Spinal cord (tissue), 10 donors: ENCODE measurements at places on chromosomes 2 and 18. TPM values are rescaled to one million over a fixed set of nuclear protein-coding genes. Genes with fewer than 3 reads are reported as not detected.

IL36A gene
- total RNA-seq = not detected

CABYR gene
- total RNA-seq = 18.2 TPM

DNA sequence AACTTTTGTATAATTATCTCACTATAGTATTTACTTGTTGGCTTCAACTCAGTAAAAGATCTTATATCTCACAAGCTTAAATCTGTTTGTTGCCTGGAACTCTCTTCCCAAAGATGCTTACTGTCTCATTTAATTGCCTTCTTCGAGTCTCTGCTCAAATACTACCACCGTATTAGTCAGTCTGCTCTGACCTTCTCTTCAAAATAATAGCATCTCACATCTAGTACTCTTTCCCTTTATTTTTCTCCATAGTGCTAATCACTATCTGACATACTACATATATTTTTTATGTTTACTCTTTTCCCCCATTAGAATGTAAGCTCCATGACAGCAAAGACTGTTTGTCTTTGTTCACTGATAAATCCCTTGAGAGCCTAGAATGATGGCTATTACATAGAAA lies 10.6 kb upstream of the MPP4 start:
- H3K36me3 ChIP-seq = peaks cover 22% of the 10 kb centered on the region
- no peaks in the 10 kb centered on the region for H3K27me3 ChIP-seq
- no peak for DNase-seq

GRCh38 chr2:232900811-232901735 lies 31.0 kb downstream of the SNORC start:
- H3K27me3 ChIP-seq = peaks cover 3% of the 10 kb centered on the region
- H3K27ac ChIP-seq = no peak overlapping the region
- H3K36me3 ChIP-seq = peaks cover 16% of the 10 kb centered on the region
- DNase-seq = no peak
- no peak overlapping the region for H3K4me3 ChIP-seq

GRCh38 chr2:136135921-136136906 lies 18.3 kb upstream of the CXCR4 start:
- no peaks in the 10 kb centered on the region for H3K27me3 ChIP-seq
- no peak for DNase-seq
- no peaks in the 10 kb centered on the region for H3K36me3 ChIP-seq
- H3K4me1 ChIP-seq = peaks cover 7% of the 10 kb centered on the region
- no peak overlapping the region for H3K27ac ChIP-seq

DNA sequence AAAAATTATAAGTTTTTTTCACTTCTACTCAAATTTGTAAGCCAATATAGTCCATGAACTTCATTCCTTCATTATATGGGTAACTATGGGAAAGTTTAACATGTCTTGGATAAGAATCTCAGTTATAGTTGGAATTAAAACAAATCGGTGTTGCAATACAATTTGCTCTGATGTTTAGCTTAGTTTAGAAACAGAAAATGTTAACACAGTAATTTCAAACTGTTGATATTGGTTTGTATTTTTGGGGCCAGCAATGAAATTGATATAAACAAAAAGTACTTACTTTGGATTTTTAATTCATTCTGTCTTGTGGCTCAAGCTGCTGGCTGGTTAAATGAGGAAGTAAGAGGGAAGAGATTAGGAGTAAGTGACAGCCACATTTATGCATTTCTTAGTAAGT lies 368.5 kb upstream of the NT5C1B start:
- no peaks in the 10 kb centered on the region for H3K4me1 ChIP-seq
- H3K4me3 ChIP-seq = no peak overlapping the region
- no peak for DNase-seq
- no peaks in the 10 kb centered on the region for H3K36me3 ChIP-seq
- no peak overlapping the region for H3K27ac ChIP-seq

DNA sequence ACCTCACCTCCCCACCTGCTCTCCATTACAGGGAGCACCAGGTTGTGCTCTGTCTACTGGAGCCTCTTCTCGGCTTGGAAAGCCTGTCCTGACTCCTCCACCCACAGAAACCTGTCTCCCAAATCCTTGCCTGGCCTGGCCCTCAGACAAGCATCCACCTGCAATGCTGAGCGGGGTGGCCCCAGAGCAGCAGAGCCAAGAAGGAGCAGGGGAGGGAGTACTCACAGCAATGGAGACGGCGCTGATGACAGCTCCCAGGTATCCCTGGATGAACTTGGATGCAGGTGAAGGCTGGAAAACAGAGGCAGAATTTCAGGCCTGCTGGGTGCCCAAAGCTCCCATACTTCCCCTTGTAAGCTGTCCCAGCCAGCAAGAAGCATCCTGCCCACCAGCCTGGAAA lies 72.8 kb downstream of the SFXN5 start:
- H3K36me3 ChIP-seq = peaks cover 43% of the 10 kb centered on the region
- H3K27ac ChIP-seq = no peak overlapping the region
- H3K27me3 ChIP-seq = no peaks in the 10 kb centered on the region
- H3K4me1 ChIP-seq = peaks cover 5% of the 10 kb centered on the region

DNA sequence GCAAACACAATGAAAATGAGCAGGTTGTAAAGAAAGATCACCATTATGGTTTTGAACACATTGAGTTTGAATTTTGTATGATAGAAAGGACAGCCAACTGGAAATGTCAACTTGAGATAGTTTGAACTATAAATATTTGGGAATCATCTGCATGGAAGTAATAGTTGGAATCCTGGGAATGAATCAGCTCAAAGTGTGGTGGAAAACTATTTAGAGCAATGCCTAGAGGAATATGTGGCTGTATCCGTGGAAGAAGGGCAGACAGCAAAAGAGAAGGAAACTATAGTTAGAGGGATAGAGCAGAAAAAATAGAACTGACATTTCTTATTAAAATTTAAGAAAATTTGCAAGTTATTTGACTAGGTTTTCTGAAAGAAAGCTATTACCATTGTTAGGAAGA lies 112.5 kb upstream of the OTX1 start:
- no peaks in the 10 kb centered on the region for H3K4me1 ChIP-seq
- no peak for DNase-seq
- H3K36me3 ChIP-seq = no peaks in the 10 kb centered on the region
- no peaks in the 10 kb centered on the region for H3K27me3 ChIP-seq
- no peak overlapping the region for H3K27ac ChIP-seq

DNA sequence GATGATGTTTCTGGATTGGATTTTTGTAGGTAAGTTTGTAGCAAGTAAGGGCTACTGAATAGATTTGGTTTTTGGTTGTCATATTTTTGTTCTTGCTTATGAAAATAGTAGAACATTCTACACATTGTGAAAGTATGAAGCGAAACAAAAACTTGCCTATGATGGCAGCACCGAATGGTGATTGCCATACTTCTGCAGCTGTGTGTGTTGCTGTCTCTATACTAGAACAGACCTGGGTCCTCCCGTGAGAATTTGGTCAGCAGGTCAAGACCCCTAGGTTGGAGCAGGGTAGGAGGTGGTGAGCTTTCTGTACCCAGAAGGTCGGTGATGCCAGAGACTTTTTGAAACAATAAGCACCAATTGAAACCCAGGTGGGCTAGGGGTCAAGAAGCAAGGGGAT lies 322.6 kb downstream of the PRKCE start:
- peaks cover 4% of the 10 kb centered on the region for H3K4me1 ChIP-seq
- H3K27me3 ChIP-seq = no peaks in the 10 kb centered on the region
- peaks cover 3% of the 10 kb centered on the region for H3K36me3 ChIP-seq
- no peak overlapping the region for H3K4me3 ChIP-seq
- DNase-seq = no peak

DNA sequence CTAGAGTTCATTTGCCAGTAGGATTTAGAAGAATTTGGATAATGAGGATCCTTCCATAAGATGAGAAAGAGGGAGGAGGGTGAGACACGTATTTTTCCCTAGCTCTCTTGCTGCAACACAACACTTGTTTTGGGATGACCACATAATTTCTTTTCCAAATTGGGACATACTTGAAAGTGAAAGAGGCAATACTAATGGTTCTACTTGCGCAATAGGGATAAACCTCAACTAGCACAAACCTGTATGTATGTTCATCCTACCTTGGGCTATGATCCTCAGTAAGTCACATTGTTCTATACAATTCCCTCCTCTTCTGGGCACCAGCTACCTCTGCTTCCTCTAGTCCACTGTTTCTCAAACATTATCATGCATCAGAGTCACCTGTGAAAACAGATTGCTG lies 1208.8 kb upstream of the LRRTM1 start:
- H3K4me3 ChIP-seq = no peak overlapping the region
- no peak overlapping the region for H3K27ac ChIP-seq
- no peaks in the 10 kb centered on the region for H3K4me1 ChIP-seq
